Hypothalamus (tissue), 51 donors: ENCODE measurements at places on chromosomes 16 and 17.

DNA sequence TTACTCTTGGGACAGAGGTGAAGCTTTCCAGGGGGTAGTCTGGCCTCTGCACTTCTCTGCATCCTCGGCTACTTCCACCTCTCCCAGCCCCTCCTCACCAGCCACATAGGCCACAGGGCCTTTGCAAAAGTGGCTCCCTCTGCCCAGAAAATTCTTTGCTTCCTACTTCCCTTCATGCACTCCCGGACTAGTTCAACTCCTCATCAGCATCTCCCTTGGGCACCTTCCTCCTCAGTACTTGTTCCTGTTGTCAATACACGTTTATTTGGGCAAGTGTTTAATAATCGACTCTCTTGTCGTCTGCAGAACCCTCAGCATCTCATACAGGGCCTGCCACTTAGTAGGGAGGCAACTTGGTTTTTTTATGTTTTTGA, 23.1 kb upstream of the USP7 start:
- DNase-seq, result no peak

GRCh38 chr17:28947639-28948038, 3.7 kb downstream of the PHF12 start:
- no peak for DNase-seq

DNA sequence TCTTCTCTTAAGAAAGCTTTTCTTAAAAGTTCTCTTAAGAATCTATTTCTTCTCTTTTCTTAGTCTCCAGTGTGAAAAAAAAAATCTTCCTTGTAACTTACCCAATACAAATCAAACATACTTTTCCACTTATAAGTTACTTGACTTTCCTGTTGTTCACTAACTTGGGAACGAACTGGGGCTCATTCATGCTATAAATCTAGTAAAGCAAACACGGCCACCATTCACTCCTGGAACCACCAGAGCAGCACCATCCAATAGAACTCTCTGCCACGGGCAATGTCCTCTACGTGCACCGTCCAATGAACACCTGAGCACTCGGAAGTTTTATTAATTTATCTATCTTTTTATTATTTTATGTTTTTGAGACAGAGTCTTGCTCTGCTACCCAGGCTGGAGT, 20.8 kb downstream of the SRP68 start:
- no peak for DNase-seq

- DNase-seq, result no peak
Observed at GRCh38 chr17:11514565-11514964, 83.7 kb upstream of the DNAH9 start.

GRCh38 chr16:21524068-21524751, 75.2 kb upstream of the METTL9 start:
- no peak for DNase-seq

DNA sequence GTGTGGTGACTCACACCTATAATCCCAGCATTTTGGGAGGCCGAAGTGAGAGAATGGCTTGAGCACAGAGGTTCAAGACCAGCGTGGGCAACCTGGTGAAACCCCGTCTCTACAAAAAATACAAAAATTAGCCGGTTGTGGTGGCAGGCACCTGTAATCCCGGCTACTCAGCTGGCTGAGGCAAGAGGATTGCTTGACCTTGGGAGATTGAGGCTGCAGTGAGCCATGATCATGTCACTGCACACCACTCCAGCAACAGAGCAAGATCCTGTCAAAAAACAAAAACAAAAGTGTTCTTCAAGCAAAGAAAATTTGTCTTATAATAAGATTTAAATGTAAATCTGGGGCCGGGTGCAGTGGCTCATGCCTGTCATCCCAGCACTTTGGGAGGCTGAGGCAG, 51.5 kb downstream of the PAFAH1B1 start:
- DNase-seq, result no peak

DNA sequence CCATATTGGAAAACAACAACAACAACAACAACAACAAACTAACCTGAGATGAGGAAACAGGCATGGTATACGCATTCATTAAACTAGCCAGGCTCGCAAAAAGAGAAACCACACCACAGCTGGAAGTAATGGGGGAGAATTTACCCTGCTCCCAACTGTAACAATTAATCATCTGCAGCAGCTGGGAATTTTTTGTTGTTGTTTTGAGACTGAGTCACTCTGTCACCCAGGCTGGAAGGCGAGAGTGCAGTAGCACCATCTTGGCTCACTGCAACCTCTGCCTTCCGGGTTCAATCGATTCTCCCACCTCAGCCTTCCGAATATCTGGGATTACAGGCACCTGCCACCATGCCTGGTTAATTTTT, 16.3 kb downstream of the PRPSAP1 start:
- DNase-seq, result no peak

DNA sequence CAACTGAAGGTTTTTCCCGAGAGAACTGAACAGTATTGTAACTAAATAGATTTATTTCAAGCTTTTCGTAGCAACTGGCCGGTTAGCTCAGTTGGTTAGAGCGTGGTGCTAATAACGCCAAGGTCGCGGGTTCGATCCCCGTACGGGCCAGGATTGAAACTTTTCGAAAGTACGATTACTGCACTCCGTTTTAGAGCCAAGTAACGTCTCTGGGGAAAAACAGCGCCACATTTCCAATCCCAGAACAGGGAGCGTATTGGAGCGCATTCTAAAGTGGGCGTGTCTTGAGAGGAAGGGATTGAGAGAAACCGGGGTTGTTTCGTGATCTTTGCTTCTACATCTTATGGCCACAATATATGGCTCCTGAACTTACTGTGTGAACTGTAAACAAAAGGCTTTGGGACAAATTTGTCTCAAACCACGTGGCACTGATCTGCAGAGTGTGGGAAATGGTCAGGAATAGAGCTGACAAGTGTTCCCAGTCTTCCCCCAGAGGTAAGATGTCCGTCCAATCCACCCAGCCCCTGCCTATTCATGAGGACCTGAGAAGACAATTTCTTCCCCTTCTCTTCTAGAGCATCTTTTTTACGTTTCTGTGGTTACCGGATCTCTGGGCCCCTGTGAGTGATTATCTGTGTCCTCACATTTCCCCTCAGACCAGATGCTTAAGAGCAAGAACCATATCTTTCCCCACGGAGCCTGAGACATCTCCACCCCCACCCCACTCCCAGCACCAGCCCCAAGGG, 2.3 kb downstream of the BORCS6 start:
- DNase-seq, result peak; percentile 67

GRCh38 chr17:9432134-9432885, 143.3 kb downstream of the STX8 start:
- DNase-seq, result no peak

GRCh38 chr16:82187829-82188228, 17.8 kb upstream of the MPHOSPH6 start:
- DNase-seq, result no peak

GRCh38 chr17:14143688-14144087, 74.4 kb downstream of the COX10 start:
- DNase-seq, result no peak

DNA sequence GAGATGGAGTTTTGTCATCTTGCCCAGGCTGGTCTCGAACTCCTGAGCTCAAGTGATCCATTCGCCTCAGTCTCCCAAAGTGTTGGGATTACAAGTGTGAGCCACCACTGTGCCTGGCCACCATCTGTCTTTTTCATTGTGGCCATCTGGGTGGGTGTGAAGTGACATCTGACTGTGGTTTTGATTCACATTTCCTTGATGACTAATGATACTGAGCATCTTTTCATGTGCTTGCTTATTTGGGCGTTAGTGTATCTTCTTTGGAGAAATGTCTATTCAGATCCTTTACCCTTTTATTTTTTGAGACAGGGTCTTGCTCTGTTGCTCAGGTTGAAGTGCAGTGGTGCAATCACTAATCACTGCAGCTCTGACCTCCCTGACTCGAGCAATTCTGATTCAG, 53.9 kb upstream of the ERN1 start:
- DNase-seq, result no peak

- no peak for DNase-seq
Observed at GRCh38 chr17:12296209-12296625, 275.5 kb downstream of the MAP2K4 start.

GRCh38 chr16:9151074-9151473, 59.6 kb downstream of the HAPSTR1 start:
- DNase-seq, result no peak

GRCh38 chr16:69861292-69862030, 89.7 kb upstream of the CLEC18A start:
- no peak for DNase-seq

DNA sequence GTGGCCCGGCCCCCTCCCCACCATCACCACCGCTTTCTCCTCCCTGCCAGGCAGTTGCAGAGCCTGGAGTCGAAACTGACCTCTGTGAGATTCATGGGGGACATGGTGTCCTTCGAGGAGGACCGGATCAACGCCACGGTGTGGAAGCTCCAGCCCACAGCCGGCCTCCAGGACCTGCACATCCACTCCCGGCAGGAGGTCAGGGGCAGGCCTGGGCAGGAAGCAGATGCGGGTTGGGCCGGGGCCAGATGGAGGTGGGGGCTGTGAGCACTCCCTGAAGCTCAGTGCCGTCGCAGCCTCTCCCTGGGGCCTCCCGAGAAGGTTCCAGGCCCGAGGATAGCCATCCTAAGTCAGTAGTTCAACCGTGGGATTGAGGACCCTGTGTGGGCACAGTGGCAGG, 14.2 kb upstream of the ADGRG3 start:
- DNase-seq, result no peak

- DNase-seq, result no peak
Observed at GRCh38 chr16:608019-608418, 18.2 kb downstream of the RAB40C start.

DNA sequence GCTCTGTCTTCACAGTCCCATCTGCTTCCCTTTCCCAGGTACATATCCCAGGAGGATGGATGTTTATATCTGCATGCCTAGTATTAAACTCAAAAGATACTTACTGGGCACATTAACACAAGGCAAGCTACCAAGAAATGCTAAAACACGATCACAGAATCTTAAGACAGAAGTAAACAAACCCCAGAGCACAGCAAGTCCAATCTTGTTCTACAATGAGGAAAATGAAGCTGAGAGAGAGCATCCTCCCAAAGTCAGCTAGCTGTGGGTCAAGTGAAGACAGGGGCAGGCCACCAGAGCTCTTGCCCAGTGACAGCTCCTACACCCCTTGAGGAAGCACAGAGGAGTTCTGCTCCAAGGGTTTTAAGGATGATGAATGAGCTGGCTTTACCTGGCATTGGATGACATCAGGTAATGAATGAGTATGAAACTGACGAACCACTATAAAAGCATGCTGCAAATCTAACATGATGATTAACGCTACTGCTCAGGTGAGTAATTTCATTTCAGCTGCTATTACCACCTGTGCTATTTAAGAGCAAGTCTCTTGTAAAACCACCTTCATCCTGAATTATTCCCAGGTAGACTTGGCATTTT, 20.3 kb downstream of the XPO6 start:
- DNase-seq, result no peak

DNA sequence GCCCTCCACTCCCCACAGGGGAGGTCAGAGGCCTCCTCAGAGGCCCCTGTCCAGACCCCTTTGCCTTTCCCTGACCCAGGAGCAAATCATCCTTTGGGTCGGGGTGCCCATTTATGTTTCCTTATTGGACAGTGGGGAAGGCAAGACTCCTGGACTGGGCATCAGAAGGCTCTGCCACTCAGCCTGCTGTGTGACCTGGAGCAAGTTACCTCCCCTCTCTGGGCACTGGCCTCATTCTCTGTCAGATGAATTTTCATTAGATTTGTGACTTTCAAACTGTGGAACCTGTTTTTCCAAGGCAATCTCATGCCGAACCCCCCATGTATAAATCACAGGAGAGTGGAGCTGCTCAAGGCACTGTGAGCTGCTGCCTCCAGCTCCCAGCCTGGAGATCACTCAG, 47.0 kb upstream of the TOB1 start:
- DNase-seq, result no peak

- DNase-seq, result no peak
Observed at GRCh38 chr17:63464691-63465236, 12.1 kb upstream of the ACE start.

- DNase-seq, result no peak
Observed at GRCh38 chr17:11589716-11590115, 8.6 kb upstream of the DNAH9 start.

DNA sequence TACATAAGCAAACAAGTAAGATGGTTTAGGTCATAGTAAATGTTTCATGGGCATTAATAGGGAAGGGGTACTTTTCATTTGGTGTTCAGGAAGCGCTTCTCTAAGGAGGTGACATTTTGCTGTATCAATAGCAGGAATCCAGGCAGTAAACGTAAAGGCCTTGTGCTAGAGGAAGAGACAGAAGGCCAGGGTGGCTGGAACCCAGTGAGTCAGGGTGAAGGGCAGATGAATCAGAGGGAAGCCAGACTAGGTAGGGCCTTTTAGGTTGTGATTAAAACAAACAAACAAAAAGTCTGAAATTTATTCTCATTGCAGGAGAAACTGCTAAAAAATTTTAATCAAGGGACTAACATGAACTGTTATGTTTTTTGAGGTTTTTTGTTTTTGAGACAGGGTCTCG, 6.5 kb downstream of the BMERB1 start:
- DNase-seq, result no peak

- DNase-seq, result no peak
Observed at GRCh38 chr17:66369830-66370229, 67.4 kb downstream of the PRKCA start.

- DNase-seq, result no peak
Observed at GRCh38 chr17:62668091-62668804, 40.8 kb downstream of the MRC2 start.

GRCh38 chr17:41065829-41066624, at the start of gene KRTAP2-4:
Gene KRTAP2-4 (minus strand): TSS chr17:41065879. CDS start chr17:41065845, 34 bp downstream.
- DNase-seq, result no peak

- DNase-seq, result no peak
Observed at GRCh38 chr17:82034371-82035011, 3.0 kb downstream of the DCXR start.

GRCh38 chr16:83924686-83925085, 25.8 kb downstream of the MLYCD start:
- no peak for DNase-seq

DNA sequence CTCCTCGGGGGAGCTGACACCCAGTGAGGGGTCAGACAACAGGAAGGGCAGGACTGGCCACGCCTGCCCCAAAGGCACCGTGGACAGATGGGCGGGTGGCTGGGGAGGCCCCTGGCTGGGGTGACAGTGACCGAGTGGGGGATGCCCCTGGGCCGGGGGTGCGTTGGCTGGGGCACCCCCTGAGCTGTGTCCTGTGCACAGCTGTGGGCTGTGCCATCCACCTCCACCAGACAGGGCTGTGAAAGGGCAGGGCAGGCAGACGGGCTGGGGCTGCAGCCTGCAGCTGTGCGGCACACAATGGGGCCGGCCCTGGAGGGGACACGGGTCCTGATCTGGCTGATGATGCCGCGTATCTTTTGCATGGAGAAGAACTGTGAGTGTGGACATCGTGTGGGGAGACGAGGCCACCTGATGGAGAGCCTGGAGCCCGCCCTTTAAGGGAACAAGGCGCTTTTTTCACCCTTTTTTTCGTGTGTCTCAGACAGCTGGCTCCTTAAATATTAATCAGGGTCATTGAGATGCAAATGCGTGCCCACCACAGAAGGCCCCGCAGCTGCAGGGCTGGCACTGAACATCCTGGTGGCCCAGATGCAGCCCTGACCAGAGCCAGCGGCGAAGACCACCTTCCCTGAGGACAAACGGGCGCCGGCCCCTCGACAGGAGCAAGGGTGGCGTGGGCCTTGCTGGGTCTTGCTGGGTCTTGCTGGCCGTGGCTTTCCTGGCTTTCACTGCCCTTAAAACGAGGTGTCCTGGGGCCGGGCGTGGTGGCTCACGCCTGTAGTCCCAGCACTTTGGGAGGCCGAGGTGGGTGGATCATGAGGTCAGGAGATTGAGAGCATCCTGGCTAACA, 42.4 kb upstream of the GNG13 start:
- no peak for DNase-seq

GRCh38 chr17:45907750-45908395, 13.5 kb downstream of the MAPT start:
- DNase-seq, result no peak

- DNase-seq, result no peak
Observed at GRCh38 chr16:54748611-54749190, 182.0 kb upstream of the IRX5 start.
